ENCODE measurements at places on chromosomes 1 and 21.
A peak's percentile ranks its signal among the peaks of the same experiment; 100 is the strongest.

- no peak for DNase-seq
Measured at GRCh38 chr1:184838504-184838951, 83.9 kb upstream of the EDEM3 start.

DNA sequence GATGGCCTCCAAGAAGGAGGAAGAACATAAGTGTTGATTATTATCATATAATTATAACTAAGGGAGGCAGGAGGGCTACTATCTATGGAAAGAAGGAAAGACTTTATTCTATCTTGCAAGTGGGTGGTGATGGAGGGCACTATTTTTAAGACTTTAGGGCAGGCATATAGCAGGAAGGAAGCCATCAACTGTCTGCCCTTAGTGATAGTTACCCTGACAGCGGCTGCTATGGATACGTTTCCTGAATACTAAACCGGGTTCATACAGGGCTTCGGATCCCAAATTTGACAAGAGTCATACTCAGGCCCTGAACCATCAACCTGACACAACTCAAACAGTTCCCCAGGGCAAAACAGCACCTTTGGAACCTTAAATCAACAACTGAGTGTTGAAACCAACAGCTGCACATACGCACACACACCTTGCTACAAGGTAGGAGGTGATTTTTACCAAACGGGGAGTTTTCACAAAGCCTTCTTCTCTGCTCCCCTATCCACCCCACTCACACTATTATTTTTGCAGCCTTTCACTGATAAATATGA lies 397.2 kb downstream of the OMA1 start:
- DNase-seq = no peak

- no peak for DNase-seq
Measured at GRCh38 chr1:34380526-34381124, 203.9 kb downstream of the C1orf94 start.

DNA sequence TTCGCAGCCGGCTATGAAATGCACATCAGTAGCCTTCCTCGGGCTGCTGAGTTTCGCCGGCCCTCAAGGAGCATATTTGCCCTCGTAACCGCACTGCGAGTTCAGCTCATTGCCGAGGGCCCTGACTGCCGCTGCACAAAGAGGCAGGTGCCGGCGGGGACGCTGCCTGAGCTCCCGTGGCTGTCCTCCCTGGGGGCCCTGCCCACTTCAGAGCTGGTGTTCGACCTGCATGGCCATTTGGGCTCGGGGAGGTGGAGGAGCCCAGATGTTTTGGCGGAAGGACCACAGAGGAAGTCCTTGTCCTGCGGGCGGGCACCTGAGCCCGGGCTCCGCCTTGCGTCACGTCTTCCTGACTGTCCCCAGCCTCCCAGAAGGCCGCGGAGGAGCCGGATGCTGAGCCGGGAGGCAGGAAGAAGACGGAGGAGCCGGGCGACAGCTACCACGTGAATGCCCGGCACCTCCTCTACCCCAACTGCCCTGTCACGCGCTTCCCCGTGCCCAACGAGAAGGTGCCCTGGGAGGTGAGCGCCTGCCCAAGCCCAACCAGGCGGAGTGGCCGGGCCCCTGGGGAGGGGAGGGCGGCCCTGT lies 29.9 kb upstream of the LRRC3 start:
- no peak for DNase-seq

- no peak for DNase-seq
Measured at GRCh38 chr21:17752171-17752570, 67.0 kb downstream of the C21orf91 start.

- no peak for DNase-seq
Measured at GRCh38 chr1:154129391-154129970, 25.4 kb downstream of the NUP210L start.

GRCh38 chr21:39713905-39714304 lies 31.1 kb upstream of the IGSF5 start:
- DNase-seq = no peak

DNA sequence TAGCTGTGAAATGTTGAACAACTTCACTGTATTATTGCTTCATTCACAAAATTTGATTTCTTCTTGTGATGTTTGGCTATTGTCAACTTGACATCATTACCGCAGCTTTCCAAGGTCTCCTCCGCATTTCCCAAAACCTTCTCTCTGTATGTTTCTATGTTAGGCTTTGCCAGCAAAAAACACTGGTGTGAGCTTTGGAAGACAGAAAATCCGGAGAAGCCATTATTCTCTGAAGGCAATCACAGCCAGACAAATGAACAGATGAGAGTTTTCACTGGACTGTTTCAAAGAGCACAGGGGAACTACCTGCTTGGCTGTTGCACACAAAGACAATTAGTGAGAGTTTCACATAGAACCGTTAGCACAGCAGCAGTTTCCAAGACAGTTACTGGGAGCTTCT lies 609.6 kb downstream of the BRINP3 start:
- DNase-seq = no peak

DNA sequence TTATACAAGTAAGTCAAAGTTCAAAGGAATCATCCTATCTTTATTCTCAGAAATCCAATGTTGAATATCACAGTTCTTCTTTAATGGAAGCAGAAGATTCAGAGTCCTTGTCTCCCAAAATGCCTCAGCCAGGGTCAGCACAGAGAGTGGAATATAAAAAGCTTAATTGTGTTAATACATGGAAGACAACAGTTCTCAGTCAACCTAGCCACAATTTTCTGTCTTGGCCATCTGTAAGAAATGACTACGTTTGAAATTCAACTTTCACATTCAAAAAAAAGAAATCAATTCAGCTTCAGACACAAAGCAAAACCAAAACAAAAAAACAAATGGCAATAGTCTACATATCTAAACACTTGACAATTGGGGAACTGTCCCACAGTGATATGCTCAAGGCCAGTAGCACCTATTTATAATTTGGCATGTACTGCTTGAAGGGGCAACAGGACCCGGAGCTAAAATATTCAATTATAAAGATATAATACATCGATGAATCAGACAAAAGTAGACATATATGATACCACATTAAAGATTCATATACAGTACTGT lies 27.3 kb upstream of the GLIS1 start:
- no peak for DNase-seq

- DNase-seq = no peak
Measured at GRCh38 chr1:203264052-203264501, 34.6 kb upstream of the CHIT1 start.

DNA sequence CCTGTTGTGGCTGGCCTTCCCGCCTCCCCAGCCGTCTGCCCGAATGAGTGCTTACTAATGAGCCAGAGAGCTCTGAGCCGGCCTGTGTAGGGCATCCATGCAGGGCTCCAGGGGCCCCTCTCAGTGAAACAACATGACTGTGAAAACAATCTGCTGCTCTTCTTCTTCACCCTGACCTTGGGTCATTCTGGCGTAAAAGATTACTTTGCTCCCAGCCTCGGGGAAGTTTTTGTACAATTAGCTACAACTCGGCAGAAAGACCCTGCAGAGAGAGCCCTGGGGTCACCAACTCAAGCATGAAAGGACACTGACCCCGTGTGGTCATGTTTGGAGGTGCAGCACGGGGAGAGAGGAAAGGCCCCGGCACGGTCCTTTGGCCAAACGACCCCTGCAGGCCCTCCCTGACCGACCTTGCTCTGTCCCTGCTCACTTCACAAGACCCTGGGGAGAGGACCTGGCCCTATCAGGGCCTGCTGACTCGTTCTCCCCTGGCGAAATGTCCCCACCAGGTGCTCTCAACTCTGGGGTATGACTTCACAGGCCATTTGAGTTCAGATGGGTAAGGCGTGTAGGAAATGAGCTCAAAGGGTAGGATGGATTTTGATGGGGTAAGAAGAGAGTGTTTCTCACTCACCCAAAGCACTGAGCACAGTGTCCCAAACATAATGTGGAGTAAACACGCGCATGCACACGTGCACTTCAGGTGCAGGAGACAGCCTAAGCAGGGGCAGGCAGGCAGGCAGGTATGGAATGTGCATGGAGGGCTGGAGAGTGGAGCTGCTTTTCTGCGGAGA lies 22.9 kb upstream of the FAM20B start:
- DNase-seq = peak; percentile 54

DNA sequence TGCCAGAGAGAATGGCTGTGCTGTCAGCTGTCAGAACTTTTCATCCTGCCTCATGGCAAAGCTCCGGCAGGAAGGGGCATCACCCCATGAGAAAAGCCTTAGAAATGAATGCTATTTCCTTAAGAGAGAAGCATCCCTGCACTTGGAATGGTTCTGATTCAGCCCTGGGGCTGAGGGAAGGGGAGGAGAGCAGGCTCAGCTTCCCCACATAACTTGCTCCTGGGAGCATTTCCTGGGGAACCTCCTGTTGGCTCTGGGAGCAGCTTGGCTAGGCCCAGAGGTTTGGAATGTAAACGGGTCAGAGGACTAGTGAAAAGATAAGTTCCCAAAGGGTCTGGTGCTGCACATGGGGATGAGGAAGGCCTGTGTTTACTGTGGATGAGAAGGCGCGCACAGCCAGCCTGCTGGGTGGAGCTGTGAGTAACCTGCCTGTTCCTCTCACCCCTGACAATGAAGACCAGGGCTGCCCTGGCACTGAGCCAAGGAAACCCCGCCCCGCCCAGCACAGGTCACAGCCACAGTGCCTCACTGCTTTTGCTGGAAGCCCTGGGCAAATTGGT lies 5.0 kb downstream of the PRELP start:
- DNase-seq = peak; percentile 40

Data from activated CD4-positive, alpha-beta T cell treated with anti-CD3 and anti-CD28 coated beads for 4 hours (primary cell).